Activated CD8-positive, alpha-beta memory T cell treated with anti-CD3 and anti-CD28 coated beads, Interleukin-2, amount 50 U/mL, for 48 hours (primary cell): ENCODE measurements at places on chromosomes 6 and 20.

- no peak for DNase-seq
These were observed 691 bp upstream of the ANGPT4 start for GRCh38 chr20:916825-917224.

- no peak for DNase-seq
These were observed 11.1 kb downstream of the COL11A2 start for GRCh38 chr6:33181141-33181540.

DNA sequence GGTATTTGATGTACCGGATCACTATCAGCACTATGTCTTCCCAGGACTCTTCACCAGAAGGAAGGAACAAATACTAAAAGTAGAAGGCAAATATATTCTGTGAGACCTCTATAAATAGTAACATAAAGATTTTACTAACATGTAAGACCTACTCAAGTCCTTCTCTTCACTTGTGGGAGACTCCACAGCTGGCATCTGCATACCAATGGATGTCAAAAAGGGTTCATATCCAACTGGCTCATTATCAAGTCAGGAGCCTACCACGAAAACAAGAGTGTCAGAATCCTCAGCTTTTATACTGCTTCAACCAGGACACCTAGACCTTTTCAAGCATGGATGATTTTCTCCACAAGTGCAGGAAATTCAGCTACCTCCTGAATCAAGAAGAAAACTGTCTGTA lies 20.0 kb upstream of the MARCKS start:
- no peak for DNase-seq

- DNase-seq: no peak
These were observed 19.8 kb upstream of the RGS17 start for GRCh38 chr6:153150752-153151440.

GRCh38 chr6:17200395-17200794 lies 80.8 kb upstream of the RBM24 start:
- DNase-seq: no peak

- no peak for DNase-seq
These were observed 84.4 kb upstream of the NNAT start for GRCh38 chr20:37436527-37437186.

GRCh38 chr6:41531591-41532582 lies 14.3 kb upstream of the FOXP4 start:
- DNase-seq: peak; percentile 81

GRCh38 chr6:25251426-25251825 lies 27.7 kb upstream of the CARMIL1 start:
- DNase-seq: no peak

GRCh38 chr6:115456848-115457247 lies 603.8 kb downstream of the FRK start:
- no peak for DNase-seq

DNA sequence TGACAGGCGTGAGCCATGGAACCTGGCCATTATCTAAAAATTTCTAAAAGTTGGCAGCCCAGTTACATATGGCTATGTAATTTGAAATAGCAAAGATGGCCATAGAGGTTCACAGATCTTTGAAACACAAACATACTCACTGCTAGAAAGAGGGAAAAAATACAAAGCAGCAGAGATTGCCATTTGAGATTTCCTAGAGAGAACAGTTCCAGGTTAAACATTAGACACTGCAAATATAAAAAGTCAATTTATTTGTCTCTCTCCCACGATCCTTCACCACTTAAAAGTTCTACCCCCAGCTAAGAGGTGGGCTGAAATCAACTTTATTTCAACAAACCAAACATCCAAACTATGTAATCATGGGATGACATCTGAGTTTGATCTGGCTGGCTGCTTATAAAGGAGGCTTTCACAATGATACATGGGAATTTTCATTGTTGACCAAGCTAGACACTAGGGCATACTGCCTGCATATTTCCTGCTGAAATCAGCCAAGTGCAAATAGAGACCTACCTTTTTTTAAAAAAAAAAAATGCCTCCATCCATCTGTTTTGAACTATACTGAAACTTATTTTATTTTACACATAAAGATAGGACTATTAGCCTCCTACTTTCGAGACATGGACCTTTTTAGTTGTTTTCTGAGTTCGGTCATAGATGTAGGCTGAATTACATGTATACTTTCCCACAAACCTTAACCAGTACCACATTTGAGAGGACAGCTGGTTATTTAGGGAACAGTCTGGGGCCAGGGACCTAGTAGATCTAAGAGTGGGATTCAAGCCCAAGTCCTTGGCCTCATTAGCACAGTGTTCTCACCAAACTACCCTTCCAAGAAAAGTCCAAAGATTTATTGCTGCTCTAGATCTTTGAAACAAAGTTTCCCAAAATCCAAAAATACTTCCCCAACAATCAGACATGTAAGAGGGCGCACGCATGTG lies 16.6 kb downstream of the DCDC2 start:
- no peak for DNase-seq

GRCh38 chr6:122352981-122353664 lies 46.3 kb upstream of the HSF2 start:
- DNase-seq: no peak

DNA sequence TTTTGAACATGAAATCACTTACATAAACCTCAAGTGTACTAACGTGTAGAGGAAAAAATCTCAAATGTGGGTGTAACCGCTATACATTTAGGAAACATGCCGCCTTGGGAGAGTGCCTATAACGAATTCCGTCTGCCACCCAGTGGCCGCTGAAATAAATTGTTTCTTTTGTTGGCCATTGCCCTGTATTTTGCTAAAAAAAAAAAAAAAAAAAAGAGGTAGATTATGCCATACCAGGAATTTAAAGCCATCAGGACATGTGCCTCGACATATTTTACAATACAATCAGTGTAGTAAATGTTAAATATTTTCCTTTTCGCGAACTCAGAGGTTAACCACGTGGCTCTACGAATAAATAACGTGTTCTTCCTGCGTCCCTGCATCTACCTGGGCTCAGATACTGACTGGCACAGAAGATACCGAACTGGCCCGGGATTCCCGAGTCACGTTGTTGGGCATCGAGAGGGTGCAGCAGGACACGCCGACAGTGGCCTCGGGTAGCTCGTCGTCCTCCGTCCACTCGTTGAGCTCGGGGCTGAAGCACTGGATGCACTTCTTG lies 14.3 kb downstream of the KLHL31 start:
- DNase-seq: peak; percentile 81

DNA sequence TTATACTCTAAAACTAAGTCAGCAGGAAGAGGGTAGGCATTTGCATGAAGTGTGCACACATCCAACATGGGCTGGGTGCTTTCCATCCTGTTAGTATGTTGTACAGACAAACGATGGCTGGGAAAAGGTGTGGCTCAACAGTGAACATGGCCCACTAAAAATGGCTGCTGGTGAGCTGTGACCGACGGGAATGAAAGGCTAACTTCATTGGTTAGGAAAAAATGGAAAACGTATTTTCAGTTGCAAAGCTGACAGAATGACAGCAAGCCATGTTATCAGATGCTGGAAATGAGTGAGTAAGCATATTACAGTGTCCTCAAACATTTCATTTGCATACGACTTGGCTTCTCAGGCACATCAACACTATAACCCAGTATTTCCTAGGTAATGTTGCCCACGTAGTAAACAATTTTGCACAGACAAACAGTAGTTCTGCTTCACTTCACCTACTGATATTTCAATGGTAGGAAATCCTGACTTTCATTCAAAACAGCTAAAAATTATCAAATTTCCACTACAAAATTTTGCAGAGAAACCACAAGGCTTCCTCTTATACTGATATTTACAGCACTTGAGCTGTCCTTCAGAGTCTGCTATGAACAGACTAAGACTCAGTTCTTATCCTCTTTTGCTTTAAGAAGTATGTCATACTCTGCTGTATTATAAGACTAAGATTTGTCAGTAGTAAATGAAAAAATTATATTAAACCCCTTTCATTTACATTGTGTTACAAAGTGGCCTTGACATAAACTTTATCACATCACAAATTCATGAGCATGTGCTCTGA lies 98.9 kb downstream of the IRF4 start:
- DNase-seq: no peak

DNA sequence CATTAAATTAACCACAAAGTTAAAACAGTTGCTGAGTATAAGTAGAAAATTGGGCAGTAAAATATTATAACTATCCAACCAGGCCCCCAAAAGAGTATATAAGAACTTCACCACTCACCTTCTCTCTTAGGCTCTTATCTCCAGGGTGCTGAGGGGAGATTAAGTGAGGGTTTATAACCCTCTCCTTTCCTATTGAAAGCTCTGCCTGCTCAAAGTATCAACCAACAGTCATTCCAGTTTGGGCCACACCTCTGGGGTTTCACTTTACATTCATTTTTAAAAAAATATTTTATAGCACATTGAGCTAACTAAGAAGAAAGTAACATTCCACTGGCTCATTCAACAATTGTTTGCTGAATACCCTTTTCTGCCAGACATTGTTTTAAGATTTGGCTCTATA lies 22.1 kb downstream of the GSTA4 start:
- DNase-seq: no peak

- peak; percentile 65 for DNase-seq
These were observed 609 bp downstream of the OGFRL1 start for GRCh38 chr6:71289039-71289801.

- DNase-seq: no peak
These were observed 102.4 kb downstream of the FOXF2 start for GRCh38 chr6:1491591-1492319.

GRCh38 chr20:951384-952169 lies 35.4 kb upstream of the ANGPT4 start:
- no peak for DNase-seq

GRCh38 chr20:53935344-53936084 lies 134.9 kb downstream of the BCAS1 start:
- DNase-seq: peak; percentile 49

GRCh38 chr6:120173250-120173649 lies 823.7 kb upstream of the MAN1A1 start:
- DNase-seq: no peak

DNA sequence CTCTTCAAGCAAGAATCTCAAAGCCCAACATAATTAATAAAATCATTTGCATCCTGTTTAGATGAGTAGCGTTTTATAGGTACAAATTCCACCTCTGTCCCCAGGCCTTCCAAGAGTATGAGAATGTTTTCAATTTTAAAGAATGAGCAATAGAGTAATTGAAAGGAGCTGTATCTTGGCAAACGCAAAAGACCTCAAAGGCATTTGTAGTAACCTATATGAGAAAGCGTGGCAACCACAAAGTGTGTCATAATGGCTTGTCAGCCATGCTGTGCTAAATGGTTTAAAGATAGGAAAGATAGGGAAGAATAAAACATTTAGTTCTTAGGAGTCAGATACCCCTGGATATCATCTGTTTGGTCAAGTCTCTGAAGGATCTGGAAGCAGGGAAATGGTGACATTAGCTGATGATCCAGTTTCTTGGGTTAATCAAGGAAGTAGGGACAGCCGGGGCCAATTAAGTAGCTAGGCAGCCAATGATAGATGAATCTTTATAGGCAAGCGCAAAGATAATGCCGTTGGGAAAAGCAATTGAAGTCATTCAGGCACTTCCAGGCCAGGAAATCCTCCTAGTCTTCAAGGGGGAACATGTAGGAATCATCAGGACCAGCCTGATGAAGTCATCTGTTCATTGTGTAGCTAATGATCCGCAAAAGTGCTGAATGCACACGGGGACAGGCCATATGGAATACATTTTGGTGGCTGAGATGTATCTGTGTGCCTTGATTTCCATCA lies 71.5 kb upstream of the ISM1 start:
- no peak for DNase-seq

GRCh38 chr6:167832497-167833395 lies 6.0 kb downstream of the AFDN start:
- no peak for DNase-seq

GRCh38 chr20:3847429-3847940 lies 851 bp downstream of the MAVS start:
- DNase-seq: no peak

DNA sequence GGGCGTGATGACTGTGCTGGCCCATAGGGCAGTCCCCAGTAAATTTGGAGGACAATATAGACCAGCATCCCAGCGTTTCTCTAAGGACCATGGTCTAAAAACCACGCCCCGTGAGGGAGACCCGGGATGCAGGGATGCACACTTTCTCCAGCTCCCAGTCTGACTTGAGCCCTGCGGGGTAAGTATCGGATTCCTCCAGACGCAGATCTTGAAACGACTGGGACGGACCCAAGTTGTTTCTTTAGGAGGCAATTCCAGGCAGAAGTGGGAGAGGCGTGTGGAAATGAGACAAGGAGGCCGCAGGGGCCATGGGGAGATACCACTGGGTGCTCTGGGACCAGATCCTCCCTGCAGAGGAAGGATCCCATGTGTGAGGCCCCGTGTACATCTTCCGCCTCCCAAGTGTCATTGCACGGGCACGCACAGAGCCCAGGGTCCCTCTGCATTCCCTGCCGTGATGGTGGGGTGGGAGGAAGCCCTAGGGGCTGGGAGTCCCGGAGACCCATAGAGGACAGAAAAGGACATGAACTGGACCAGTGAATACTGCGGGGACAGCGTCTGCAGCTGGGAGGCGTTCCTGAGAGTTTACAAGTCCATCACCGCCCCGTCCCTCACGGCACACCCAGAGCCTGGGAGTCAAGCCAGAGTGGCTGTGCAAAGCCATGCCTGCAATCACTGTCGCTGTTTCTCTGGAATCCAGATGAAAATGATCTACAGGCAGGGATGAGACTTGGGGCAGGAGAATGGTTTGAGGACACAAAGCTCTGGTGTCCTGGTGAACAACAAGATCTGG lies 522.9 kb downstream of the CDH26 start:
- DNase-seq: no peak

DNA sequence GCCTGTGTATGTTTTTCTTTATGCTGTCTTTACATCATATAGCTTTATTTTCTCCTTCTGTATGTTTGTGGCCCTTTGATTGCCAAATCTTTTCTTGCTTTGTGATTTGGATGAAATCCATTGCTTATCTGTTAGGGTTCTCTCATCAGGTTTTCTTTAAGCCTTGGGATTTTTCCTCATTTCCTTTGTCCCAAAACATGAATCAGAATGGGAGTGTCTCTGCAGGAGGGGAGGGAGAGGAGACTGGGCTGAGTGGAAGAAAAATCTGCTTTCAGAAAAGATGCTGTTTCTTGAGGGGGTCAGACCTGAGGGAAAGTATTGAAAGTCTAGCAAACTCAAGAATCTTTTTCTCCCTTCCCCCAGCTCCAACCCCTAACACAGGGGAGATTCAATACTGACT lies 758.0 kb upstream of the MMS22L start:
- no peak for DNase-seq

GRCh38 chr6:95365454-95365853 lies 211.9 kb upstream of the MANEA start:
- no peak for DNase-seq

GRCh38 chr6:30171677-30172471 lies 8.5 kb downstream of the TRIM15 start:
- DNase-seq: no peak

DNA sequence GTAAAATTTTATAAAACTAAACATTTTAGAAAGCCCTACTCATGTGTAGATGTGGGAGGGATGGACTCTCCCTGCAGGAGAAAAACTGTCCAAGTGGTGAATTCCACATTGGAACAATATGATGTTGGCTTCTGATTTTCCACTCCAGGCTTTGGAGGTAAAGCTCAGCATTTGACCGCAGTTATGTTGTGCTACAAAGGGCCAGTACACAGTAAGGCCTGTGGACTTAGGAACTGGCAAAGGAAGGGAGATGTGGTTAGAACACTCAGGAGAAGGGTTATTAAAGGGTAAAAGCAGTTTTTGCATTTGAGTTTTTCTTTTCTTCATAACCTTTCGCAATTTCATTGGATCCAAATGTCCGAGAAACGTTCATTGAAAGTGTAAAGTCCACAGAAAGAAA lies 150.3 kb upstream of the SASH1 start:
- no peak for DNase-seq

- DNase-seq: no peak
These were observed 260.2 kb upstream of the IRAK1BP1 start for GRCh38 chr6:78607189-78607588.

- peak; percentile 73 for DNase-seq
These were observed at the start of gene ISM1 for GRCh38 chr20:13220904-13221297. Gene ISM1 (plus strand): TSS chr20:13221274. CDS start chr20:13221777, 503 bp downstream.
